Fibroblast of the aortic adventitia (primary cell): ENCODE measurements at places on chromosomes 11 and 22. TPM values are rescaled to one million over a fixed set of nuclear protein-coding genes. Genes with fewer than 3 reads are reported as not detected.

SCO2 gene
- 0.49 and 3.4 TPM in 2 replicates for total RNA-seq

PGR gene
- 0.16 and 0.63 TPM in 2 replicates for total RNA-seq

GPR83 gene
- total RNA-seq, result not detected in 2 replicates

DDTL gene
- 0.81 and 1.8 TPM in 2 replicates for total RNA-seq

SMIM35 gene
- not detected in 2 replicates for total RNA-seq

C11orf65 gene
- 0.99 and 1.6 TPM in 2 replicates for total RNA-seq

FIBIN gene
- total RNA-seq, result 15.5 and 22.6 TPM in 2 replicates
